Tongue (tissue), 3 donors: ENCODE measurements at places on chromosomes 6 and 20. TPM values are rescaled to one million over a fixed set of nuclear protein-coding genes. Genes with fewer than 3 reads are reported as not detected.

SRSF12 gene
- total RNA-seq: 4.7 TPM

- peak; percentile 70 for DNase-seq
Measured at GRCh38 chr20:57326667-57327455, 2.7 kb upstream of the SPO11 start.

- DNase-seq: no peak
Measured at GRCh38 chr6:13517116-13517515, 29.7 kb upstream of the GFOD1 start.

DNA sequence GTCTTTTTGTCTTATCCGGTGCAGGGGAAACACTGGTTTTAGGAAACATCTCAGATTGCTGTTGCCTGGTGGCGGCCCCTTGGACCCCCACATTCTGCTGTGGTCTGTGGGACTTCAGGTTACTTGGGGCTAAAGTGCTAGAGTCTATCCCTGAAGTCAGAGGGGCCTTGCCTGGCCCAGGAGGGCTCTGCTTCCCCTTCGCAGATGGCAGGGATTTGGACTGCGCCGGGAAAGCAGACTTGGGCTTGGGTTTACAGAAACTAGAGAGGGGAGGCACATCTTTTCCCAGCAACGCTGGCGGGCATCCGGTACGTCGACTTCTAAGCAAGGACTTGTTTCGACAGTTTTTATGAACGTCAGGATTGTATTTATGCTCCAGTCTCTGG lies 17.5 kb downstream of the ZNF217 start:
- no peak for DNase-seq

DNA sequence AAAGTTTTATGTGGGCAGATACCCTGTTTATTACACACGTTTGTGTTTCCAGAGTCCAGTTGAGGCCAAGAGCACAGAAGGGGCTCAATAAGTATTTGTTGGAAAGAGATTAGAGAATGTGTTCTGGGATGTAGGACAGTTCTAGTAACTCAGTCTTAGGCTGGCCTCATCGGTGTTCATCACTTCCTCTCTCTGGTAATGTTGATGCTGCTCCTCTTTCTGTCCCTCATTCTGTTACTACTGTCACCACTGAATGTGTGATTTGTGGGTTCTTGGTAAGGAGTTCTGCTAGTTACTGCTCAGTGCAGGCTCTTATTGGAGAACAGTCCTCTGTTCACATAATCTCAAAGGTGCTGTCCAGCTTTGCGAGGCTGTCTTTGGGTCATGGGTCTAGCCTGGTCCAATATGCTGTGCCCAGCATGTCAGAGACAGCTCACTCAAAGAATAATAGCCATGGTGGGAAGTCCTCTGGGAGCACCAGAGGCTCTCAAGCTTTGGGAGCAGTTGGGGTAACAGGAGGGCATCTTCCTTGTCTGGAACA lies 1.3 kb downstream of the RFPL4B start:
- DNase-seq: no peak

JAG1 gene
- total RNA-seq: 98.4 TPM

DNA sequence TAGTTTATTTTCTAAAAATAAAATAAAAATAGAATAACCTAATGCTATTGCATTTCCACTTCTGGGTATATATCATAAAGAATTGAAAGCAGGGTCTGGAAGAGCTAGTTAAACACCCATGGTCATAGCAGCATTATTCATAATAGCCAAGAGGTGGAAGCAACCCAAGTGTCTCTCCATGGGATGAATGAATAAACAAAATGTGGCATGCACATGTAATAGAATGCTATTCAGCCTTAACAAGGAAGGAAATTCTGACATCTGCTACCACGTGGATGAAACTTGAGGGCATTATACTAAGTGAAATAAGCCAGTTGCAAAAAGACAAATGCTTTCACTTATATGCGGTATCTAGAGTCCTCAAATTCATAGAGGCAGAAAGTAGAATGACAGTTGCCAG lies 130.8 kb downstream of the TIAM2 start:
- DNase-seq: peak; percentile 45

C2 gene
- total RNA-seq: 0.51 TPM

GRCh38 chr6:136979206-136979605 lies 57.1 kb downstream of the SLC35D3 start:
- DNase-seq: no peak

DNA sequence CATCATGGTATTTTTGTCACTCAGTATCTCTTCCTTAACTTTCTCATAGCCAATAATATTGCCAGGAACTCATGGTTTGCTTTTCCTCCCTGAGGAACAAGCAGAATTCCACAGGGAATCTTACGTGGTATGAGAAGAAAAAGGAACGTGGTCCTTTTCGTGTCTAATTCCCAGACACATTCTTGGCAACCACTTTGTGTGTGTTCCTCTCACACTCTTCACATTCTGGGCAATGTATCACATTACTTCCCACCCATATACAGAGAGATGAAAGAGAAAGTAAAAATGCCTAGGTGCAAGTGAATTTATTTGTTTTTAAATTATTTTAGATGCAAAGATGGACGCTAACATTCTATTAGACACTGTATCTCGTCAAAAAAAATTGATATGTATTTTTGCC lies 102.7 kb downstream of the PTPRK start:
- DNase-seq: no peak

- no peak for DNase-seq
Measured at GRCh38 chr6:15672291-15672690, 9.5 kb upstream of the DTNBP1 start.

MTFR2 gene
- 1.9 TPM for total RNA-seq

KCNK5 gene
- 6.1 TPM for total RNA-seq

DNA sequence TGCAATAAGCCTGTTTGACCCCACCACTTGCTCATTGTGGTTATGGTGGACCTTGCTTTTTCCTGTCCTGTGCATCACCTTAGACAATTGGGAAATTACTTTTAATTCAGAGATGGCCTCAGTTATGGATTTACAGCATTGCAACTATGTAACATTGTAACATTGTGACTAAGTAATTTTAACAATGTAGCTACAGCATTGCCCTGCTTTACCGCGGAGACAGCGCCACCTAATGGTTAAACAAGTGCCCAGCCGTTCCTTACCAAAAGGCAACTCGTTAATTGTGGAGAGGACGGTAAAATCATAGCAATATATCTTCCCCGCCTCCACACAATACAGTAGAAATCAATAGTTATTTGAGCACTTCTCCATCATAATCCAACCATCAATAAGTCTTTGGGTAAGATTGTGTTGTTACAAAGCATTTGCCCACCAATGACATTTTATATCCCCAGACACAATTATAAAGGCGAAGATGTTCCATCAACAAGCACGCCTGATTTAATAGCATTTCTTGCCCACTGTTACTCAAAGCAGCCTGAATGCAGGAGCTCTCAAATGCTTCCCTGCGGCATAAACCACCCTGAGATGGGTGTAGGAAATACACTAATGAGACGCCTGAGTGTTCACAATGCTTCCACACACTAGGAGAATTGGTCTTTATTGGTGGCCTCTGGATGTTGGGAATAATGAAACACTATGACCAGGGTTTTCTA lies 93.7 kb downstream of the PROKR2 start:
- peak; percentile 43 for DNase-seq

DNA sequence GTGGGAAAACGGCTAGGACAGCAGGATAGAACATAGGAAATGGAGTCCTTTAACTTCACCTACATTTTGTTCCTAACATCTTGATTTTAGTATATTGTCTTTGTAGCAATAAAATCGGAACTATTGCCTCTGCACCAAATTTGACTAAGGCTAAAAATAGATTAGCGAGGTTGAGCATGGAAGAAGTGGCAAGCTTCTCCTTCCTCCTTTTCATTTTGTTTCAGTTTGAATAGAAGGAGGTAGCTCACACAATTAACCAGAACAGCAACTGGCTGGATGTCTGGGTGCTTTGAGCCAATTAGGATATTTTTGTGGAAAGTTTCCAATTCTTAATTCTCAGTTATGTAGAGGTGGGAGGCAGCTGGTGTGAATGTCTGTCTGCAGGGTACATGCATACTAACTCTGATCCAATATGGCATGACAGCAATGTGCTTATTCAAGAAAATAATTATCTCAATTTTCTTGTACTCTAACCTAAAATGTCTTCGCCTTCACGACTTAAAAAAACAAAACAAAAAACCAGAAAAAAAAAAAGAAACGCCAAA lies 3.1 kb upstream of the HECA start:
- DNase-seq: no peak

NR2E1 gene
- total RNA-seq: not detected

GRCh38 chr6:36609582-36609981 lies 15.4 kb downstream of the SRSF3 start:
- no peak for DNase-seq

DNA sequence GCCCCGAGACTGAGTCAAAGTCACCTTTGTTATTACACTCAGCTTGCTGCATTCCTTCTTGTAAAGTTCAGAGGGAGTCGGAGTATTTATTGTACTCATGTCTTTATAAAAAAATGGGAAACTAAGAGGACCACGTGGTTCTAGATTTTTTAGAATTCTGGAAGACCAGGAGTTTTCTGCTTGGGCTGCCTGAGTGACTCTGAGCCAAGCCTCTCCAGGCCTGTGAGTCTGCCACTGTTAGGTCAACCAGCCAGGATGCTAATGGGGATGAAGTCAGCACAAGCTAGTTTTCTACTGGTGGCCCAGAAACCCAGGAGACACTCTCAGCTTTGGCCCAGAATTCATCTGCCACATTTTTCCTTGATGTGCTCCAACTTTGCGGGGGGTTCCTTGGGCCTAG lies 453.5 kb upstream of the SULF2 start:
- no peak for DNase-seq

KPNA5 gene
- total RNA-seq: 19.2 TPM

DNA sequence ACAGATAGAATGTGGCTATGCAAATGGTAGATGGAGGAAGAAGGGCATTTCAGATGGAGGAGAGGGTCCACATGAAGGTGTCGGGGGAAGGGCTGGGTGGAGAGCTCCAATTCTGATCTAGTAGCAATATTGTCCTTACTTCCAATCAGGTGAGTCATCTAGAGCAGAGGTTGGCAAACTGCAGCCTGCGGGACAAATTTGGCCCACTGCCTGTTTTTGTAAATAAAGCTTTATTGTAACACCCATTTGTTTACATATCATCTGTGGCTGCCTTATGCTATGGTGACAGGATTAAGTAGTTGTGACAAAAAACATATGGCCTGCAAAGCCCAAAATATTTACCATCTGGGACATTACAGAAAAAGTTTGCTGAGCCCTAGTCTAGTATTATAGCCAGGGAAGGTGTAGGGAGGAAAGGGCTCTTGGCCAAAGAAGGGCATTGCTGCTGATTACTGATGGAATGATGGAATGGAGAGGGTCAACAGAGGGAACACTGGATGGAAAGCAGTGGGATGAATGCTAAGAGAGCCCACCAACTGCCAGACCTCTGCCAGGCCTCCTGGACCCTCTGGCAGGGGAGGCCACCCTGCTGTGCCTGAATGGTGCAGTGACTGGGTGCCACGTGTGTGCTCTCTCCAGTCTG lies 79.8 kb downstream of the SLC22A23 start:
- no peak for DNase-seq

- DNase-seq: no peak
Measured at GRCh38 chr20:14113416-14113815, 118.1 kb downstream of the MACROD2 start.

- peak; percentile 24 for DNase-seq
Measured at GRCh38 chr6:33392595-33392948, 949 bp downstream of the KIFC1 start.

DNA sequence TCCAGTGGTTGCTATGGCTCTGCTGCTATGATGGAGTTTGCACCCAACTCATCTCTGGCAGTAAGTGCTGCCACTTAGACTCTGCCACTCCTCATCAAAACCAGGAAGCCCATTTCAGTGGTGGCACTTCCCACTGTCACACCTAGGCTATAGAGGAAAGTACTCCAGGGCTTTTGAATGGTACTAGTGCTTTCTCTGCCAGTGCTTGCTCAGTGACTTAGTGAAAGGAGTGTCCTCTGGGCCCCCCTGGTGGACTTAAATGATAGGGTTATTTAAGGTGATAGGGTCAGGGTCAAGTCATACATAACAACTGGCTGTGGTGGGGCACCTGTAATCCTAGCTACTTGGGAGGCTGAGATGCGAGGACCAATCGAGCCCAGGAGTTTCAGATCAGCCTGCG lies 22.8 kb downstream of the FITM2 start:
- DNase-seq: no peak

DNA sequence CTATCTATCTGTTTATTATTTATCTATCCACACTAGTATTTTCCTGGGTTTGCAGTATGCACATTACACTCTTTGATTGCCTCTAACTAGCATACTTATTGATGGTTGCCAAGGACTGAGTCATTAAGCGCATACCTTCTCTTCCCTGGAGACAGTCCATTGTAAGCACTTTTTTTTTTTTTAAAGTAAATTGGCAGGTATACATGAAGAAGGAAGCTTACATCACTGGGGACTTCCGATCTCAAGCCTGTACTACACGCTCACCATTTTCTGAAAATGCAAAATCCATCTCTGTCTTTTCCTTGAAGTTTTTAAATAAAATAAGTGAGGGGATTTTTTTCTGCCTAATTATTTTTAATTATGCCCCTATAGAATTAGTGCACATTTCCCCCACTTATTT lies 63.5 kb downstream of the HMGN3 start:
- DNase-seq: peak; percentile 69
